ENCODE measurements at places on chromosomes 13 and 19. TPM values are rescaled to one million over a fixed set of nuclear protein-coding genes. Genes with fewer than 3 reads are reported as not detected.

- H3K27ac ChIP-seq = no peak overlapping the region
- no peaks in the 10 kb centered on the region for H3K27me3 ChIP-seq
- peaks cover 49% of the 10 kb centered on the region for H3K4me1 ChIP-seq
- DNase-seq = no peak
Observed at GRCh38 chr13:106499113-106499512, 36.3 kb downstream of the EFNB2 start.

DNA sequence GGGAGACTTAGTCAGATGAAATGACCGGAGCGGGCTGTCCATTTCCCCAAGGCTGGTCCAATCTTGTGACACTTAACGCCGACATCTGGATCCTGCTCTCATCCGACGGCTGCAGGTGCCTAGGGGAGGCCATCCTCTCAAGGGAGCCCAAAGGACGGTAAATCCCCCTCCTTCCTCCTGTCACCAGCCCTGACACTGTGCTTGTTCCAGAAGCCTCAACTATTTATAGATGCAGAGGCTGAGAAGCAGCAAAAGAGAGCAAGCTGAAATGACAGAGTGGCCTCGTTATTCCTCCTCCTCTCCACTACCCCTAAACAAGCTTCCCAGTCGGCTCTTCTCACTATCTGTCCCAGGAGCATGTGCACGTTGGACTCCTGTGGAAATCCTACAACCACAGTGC is 533.7 kb downstream of the LIG4 start:
- no peaks in the 10 kb centered on the region for H3K27me3 ChIP-seq
- H3K36me3 ChIP-seq = no peaks in the 10 kb centered on the region
- no peak overlapping the region for H3K27ac ChIP-seq
- no peak for DNase-seq
- H3K4me3 ChIP-seq = no peak overlapping the region
- no peaks in the 10 kb centered on the region for H3K4me1 ChIP-seq

DNA sequence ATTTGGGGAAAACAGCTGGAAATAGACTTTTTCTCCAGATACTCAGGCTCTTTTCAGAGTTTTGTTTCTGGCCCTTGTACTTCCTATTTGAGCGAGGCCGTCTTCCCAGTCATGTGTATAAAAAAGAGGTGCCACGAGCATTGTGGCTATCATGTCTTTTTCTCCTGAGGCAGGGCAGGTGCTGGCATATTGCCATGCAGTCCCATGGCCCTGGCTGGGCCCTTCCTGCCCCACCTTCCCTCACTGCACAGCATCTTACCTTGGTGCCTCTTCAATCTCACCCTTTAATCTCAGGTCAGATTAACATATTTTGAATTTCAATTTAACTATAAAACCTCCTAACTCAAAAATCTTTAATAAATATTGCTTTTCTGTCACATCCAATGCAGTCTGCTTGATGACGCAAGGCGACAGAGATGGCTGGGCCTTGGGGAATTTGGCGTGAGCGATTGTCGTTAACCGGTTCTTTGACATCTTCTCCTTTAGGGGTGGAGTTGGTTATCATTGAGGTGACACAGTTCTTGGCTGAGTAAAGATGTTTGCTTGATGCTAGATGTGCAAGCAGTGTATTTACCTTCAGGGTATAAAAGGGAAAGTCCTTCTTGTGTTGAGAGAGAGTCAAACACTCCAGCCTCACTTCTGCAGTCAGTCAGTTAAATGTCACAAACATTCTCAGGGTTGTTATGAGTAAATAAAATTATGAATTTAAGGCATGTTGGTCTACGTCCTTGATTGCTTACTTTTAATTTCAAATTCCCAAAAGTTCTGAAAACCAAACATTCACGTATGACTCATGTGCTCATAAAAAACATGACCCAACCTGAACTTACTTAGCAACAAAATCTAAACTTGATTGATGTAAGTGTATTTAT is 289.9 kb downstream of the MYO16 start:
- H3K27me3 ChIP-seq = no peaks in the 10 kb centered on the region
- no peak overlapping the region for H3K4me3 ChIP-seq
- H3K36me3 ChIP-seq = no peaks in the 10 kb centered on the region
- no peak overlapping the region for H3K27ac ChIP-seq
- no peak for DNase-seq

- no peaks in the 10 kb centered on the region for H3K27me3 ChIP-seq
- no peak overlapping the region for H3K4me3 ChIP-seq
- H3K27ac ChIP-seq = no peak overlapping the region
Observed at GRCh38 chr13:73411067-73411809, 352.4 kb downstream of the KLF5 start.

CIRBP gene
- total RNA-seq = 352 TPM

All from lower lobe of right lung (tissue), 2 donors.